Inflammatory macrophage treated with lipopolysaccharide for 1 hour (primary cell): ENCODE measurements at places on chromosomes 6 and 20.

DNA sequence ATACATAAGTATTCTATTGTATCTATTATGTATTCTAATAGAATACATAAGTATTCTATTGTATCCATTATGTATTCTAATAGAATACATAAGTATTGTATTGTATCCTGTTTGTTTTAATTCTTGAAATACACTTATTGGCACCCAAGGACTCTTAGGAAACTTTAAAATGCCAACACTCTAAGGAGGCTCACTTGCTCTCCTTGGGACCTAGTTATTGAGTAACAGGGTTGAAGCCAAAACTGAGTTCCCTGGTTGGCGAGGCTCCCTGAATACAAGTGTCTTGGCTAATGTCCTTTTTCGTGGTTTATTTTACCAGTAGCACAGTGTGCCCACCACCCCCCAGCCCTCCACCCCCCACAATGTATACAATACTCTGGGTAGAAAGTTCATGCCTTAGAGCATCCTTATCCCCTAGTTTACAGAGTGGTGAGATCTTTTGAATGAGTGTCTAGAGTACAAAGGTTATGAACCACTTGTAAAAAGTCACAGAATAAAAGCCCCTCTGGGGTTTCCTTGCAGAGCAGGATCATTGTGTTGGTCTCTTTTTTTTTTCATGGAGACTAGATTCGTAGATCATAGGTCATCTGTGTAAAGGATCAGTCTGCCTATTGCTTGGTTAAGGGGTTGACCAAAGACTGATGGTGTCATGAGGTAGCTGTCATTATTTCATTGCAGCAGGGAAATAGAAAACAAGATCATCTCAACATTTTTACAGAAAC lies 32.5 kb upstream of the PRDM1 start:
- no peak for DNase-seq

DNA sequence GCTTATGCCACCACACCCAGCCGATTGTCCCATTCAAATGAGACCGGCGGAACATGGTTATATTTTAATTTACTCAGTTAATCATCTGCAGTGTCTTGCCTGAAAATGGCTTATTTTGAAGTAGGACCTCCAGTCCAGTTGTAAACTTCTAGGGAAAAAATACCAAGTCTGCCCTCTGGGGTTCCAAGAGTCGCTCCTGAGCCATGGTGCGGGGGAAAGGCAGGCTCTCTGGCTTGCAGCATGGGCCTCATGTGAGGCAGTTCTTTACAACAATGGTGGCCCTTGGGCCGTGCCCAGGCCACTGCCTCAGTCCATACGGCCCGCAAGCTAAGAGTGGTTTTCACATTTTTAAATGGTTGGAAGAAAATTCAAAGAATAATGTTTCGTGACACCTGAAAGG lies 62.7 kb upstream of the XRN2 start:
- no peak for DNase-seq

DNA sequence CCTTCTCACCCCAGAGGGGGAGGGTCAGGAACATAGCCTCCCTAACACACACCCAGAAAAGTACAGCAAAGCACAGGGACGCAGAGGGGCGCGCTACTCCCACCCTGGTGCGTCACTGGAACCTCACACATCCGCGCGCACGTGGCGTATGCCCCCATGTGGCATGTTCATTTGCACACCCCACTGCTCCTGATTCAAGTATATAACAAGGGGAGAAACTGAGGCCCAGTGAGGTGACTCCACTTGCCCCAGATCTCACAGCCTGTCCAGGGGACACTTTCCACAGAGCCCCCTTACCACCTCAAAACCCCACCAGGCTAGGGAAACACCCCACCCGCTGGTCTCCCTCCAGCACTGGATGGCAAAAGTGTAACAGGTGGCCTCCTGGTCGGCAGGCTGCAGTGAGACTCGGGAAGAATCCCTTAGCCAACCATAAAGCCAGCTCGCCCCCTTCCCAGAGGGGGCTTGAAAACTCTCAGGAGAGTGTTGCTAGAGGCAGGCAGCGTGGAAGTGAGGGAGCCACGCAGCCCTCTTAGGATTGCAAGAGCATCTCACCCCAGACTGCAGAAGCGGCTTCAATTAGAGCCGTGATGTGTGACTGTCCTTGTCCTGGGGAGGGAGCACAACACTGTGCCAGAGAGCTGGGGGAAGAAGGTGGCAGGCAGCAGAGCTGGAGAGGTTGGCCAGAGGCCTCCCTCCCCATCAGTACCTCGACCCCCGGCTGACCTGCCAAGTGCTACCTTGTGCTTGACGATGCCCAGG lies at the start of gene GRM4:
GRM4 (minus strand) TSS at position 67 of the 762 bp plus-strand sequence. CDS start 12,591 bp downstream, outside the sequence.
- no peak for DNase-seq

- no peak for DNase-seq
Measured at GRCh38 chr6:85824329-85824728, 181.6 kb upstream of the SYNCRIP start.

- no peak for DNase-seq
Measured at GRCh38 chr20:5859608-5860007, 90.7 kb downstream of the TRMT6 start.

DNA sequence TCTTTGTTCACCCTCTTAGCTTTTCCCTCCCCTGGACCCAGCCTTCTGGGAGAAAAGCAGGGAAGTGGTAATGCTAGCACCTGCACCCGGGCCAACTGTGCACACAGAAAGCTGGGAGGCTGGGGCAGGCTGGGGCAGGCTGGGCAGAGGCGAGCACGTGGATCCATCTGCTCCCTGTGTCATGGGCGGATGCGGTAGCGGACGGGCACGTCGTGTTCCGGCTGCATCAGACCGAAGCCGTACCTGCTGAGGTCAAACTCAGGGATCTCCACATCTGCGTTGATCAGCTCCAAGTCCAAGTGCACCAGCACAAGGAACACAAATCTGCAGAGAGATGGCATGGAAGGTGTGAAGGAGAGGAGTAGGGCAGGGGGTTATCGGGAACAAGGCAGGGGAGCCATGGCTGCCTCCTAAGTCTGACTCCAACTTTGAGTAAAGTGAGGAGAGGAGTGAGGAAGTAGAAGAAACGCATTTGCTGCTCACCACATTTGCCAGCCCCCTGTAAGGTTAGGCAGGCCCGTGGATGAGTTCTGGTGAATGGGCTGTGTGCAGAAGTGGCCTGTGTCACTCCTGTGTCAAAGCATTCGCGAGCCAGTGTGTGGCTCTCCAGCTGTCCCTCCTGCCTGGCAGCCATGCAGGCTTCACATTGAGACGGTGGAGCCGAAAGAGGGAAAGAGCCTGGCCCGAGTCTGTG lies 25.4 kb upstream of the KCNB1 start:
- no peak for DNase-seq

GRCh38 chr20:52340036-52340634 lies 148.6 kb upstream of the ZFP64 start:
- DNase-seq: no peak

DNA sequence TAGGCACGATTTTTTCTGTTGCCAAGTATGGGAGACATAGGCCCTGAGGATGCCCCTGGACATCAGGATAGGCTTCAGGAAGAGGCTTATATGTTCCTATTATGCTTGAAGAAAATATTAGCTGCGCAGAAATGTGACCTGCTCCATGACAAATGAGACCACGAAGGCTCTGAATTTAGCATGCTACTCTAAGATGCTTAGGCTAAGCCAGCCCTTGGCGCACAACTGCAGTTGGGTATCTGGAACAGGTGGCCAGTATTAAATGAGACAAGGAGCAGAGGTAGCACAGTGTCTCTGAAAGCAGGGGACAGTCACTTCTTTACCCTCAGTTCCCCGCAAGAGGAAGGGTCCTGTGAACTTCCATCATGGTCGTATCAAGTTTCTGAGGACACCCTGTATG lies 90.0 kb downstream of the RREB1 start:
- no peak for DNase-seq

GRCh38 chr20:16100767-16101166 lies 472.5 kb downstream of the KIF16B start:
- no peak for DNase-seq

DNA sequence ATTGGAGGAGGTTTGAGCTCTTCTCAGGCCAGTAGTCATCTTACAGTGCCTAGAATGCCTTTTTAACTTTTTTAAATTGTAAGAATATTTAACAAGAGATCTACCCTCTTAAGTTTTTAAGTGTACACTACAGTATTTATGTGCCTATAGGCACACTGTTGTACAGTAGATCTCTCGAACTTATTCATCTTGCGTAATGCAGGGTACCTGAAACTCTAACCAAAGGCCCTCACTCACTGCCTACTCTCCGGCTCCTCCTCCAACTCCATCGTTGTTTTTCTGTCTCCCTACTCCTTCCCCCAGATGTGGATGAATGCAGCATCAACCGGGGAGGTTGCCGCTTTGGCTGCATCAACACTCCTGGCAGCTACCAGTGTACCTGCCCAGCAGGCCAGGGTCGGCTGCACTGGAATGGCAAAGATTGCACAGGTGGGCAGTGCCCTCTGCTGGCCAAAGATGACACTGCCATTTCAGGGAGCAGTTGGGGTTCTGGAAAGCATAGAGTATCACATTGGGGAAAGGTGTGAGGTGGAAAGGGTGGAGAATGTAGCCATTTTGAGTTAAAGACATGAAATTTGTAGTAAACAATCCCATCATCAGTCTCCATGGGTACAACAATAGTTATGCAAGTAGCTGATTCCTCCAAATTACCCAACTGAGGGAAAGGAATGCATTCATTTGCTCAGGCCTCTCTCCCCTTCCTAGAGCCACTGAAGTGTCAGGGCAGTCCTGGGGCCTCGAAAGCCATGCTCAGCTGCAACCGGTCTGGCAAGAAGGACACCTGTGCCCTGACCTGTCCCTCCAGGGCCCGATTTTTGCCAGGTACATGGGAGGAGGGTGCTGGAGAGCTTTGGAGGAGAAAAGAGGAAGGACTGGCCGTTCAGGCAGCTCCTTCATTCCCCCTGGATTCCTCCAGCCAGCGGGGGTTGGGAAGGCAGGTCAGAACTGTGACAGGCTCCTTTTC lies 18.4 kb upstream of the ZNF76 start:
- no peak for DNase-seq

GRCh38 chr6:80095600-80095999 lies 10.9 kb upstream of the BCKDHB start:
- no peak for DNase-seq

- DNase-seq: no peak
Measured at GRCh38 chr6:98977671-98978292, 30.0 kb upstream of the FBXL4 start.

DNA sequence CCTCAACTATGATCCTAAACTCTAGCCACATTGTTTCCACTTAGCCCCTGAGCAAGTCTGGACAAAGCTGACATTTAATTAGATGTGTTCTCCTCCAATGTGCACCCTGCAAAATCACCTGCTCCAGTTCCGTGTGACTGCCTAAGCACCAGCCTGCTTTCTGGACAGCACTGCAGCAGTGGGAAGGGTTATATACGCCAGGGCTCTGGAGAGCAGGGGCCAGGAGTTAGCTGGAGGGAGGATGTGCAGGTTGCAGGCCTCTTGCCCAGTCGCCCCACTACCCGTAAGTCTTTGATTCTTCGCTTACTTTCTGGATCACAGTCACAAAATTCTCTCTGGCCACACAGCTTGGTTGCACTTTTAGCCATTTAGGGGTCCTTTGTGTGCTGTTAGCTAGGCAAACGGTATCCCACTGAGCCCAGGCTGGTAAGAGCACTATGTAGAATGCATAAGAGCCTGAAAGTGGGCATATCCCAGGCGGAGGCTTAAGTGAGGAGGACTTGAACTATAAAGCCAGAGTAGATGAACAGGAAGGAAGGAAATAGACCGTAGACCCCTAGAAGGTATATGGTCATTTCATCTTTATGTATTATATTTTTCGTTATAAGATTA lies 10.7 kb upstream of the PLEKHG1 start:
- no peak for DNase-seq

GRCh38 chr6:143061597-143062385 lies 1.1 kb downstream of the AIG1 start:
- DNase-seq: no peak

DNA sequence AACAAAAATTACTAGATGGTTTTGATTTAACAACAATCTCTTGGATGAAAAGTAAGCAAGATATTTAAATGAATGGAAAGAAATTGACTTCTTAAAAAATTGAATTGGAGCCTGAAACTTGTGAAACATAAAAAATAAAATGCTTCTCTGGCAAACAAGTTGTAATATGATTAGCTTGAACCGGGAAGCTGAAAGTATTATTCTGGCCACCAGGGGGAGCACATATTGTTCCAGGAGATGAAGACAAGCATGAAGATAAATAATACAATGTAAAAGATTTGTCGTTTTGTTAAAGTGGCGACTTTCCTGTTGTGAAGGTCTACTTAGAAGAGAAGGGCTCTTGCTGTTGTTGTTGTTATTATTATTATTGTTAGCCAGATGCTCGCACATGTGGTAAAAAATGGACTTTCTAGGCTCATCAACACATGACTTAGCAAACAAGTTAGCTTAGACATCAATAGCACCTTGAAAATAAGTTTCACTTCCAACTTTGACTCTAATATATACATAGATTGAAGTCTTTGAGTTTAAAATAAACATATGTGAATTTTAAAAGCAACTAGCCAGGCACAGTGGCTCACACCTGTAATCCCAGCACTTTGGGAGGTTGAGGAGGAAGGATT lies 14.2 kb downstream of the PAX1 start:
- peak; percentile 77 for DNase-seq

DNA sequence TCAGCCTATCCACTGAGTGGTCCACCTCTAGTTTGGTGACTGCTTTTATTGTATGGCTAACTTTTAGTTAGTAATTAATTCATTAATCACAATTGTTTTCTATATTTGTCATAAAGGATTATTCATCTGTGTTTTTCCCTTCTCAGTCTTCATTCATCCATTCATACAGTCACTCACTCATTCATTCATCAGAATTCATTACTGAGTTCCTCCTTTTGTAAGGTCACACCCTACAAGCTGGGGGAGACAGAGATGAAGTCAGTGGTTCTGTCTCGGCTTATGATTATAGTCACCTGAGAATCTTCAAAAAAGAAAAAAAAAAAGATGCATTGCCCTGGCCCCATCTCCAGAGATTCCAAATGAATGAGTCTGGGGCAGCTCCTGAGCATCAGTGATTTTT lies 257.1 kb downstream of the ADGB start:
- DNase-seq: no peak

- no peak for DNase-seq
Measured at GRCh38 chr6:72350296-72350881, 271.5 kb upstream of the KCNQ5 start.

GRCh38 chr6:33967966-33968724 lies 164.3 kb upstream of the MLN start:
- DNase-seq: no peak

- no peak for DNase-seq
Measured at GRCh38 chr6:123875784-123876183, 72.1 kb downstream of the NKAIN2 start.

DNA sequence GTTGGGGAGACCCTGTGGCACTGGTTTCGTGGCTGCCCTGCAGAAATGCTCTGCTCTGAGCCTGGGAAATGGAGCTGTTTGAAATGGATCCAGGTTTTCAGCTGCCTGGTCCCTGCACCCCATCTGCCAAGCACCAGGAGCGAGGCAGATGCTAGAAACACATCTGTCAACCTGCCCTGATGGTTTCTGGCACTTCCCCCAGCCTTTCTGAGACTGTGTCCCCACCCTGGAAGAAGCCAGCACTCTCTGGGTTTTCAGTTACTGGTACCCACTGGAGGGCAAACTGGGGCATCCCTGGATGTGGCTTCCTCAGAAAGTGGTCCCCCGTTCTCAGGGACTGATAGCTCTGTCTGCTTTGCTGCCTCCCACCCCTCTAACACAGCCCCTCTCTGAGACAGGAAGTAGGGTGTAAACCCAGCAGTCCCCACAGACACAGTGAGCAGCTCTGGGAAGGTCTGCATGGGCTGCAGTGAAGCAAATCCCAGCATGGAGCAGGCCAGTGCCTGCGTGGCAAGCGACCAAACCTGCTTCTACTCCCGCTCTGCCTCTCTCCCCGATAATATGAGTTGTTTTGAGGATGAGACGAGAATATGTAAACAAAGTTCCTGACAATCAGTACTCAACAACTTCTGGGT lies 54.2 kb upstream of the MAFB start:
- DNase-seq: no peak
